ENCODE measurements at places on chromosomes 4 and X.

- DNase-seq = no peak
Observed at GRCh38 chrX:110125446-110126162, 122.7 kb downstream of the TMEM164 start.

- DNase-seq = peak; percentile 10
Observed at GRCh38 chr4:123412091-123412505, 15.5 kb downstream of the SPRY1 start.

DNA sequence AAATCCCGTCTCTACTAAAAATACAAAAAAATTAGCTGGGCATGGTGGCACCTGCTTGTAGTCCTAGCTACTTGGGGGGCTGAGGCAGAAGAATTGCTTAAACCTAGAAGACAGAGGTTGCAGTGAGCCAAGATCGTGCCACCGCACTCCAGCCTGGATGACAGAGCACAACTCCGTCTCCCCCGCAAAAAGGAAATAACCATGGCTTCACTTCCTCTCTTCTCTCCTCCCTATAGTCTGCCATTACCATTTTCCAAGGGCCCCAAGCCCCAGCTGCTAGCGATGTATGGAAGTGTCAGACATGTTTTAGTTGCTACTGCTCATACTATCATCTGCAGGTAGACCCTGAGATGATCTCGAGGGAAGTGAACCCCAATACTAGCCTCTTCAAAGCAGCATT is 177.3 kb upstream of the FAM9B start:
- no peak for DNase-seq

GRCh38 chr4:138761638-138762220 is 253.9 kb upstream of the NOCT start:
- DNase-seq = peak; percentile 42

DNA sequence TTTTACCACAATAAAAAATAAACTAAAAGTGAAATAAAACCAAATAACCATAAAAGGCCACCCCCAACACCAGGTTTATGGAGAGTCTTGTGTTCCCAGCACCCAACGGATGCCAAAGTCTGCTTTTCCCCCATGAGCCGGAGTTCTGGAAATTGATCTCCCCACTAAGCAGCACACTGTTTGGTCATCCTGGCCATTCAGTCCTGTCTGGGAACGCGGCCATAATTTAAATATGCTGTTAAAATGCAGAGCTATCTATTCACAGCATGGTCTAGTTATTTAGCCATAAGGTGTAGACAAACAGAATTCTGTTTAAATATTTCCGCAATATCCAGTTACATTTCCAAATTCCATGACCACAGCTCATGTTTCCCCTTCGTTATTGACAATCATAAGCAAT is 129.6 kb upstream of the TBL1X start:
- no peak for DNase-seq

Measured in GM23248 (cell line).